T1000 (cell line): ENCODE measurements at places on chromosomes 2 and 18.
A peak's percentile ranks its signal among the peaks of the same experiment; 100 is the strongest.

- DNase-seq, result no peak
Observed at GRCh38 chr2:75632091-75632701, 14.4 kb upstream of the MRPL19 start.

- no peak for DNase-seq
Observed at GRCh38 chr2:219059725-219060682, 717 bp downstream of the IHH start.

GRCh38 chr18:77208964-77209363 is 40.7 kb upstream of the GALR1 start:
- no peak for DNase-seq

DNA sequence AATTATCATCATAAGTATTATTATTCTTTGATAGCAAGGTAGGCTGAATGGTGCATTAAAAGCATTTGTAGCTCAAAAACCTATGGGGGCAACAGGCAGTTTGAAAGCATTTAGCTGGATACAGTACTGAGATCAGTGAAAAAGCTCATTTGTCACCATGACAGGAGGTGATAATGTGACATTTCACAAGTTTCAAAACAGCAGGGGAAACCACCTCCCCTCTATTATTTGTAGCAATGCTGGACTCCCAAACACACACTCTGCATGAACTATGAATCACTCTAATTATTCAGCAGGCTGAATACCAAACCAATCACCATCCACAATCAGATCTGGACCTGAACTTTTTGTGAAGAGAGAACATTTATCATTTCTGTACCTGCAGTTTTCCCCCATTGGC is 63.4 kb downstream of the MYO5B start:
- DNase-seq, result no peak

- DNase-seq, result no peak
Observed at GRCh38 chr2:140269000-140269399, 1488.8 kb upstream of the NXPH2 start.

DNA sequence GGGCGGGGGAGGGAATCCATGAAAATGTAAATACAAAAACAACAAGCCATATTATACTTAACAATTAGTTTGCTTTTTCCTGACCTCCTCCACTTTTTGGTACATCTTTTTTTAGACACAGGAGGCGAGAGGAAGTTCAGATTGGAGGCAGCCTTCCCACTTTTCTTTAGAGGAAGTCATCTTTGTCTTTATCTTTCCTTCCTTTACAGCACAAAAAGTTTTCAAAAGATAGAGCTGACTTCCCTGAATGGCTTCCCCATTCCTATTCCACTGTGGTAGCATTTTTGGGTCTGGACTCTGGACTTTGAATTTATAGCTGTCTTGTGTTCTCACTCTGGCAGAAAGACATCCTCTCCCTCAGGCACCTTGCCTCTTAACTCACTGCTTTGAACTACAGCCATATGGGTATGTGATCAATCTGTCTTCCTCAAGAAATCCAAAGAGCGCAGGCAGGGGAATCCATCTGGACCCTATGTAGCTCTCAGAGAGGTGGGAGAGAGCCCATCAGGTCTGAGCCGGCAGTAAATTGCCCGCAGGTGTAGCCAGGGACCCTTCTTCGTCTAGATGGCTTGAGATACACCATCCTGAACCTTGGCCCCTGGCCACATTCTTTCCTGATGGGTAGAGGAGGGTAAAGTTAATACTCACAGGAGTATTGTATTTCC is 101.9 kb downstream of the AQP4 start:
- DNase-seq, result no peak

DNA sequence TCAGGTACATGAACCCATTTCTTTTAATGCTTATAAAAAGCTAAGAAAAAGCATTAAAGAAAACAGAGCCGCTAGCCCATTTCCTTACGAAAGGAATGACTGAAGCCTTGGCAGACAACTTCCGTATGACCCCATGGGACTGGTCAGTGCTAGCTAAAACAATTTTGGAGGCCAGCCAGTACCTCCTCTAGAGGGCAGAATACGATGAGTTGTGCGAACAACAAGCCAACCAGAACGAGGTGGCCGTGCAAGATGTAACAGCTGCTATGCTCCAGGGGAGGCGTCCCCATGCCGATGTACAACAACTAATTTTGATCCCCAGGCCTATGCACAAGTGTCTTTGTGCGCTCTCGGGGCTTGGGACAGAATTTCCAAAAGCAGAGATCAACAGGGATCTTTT is 16.7 kb downstream of the MAP3K2 start:
- no peak for DNase-seq

DNA sequence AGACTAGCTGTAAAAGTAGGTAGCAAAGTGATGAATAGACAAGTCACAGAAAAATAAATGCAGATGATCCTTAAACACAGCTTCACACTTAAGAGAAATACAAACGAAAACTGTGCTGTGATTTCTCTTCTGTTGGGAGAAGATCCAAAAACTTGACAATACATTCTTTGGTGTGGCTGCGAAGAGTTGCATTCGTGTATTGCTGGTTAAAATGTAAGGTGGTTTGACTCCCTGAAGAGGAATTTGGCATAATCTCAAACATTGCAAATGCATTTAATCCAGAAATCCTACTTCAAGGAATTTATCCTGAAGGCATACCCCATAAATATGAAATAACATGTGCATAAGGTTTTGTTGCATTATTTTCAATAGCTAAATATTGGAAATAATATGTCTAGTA is 7.1 kb downstream of the CCNYL1 start:
- DNase-seq, result no peak

DNA sequence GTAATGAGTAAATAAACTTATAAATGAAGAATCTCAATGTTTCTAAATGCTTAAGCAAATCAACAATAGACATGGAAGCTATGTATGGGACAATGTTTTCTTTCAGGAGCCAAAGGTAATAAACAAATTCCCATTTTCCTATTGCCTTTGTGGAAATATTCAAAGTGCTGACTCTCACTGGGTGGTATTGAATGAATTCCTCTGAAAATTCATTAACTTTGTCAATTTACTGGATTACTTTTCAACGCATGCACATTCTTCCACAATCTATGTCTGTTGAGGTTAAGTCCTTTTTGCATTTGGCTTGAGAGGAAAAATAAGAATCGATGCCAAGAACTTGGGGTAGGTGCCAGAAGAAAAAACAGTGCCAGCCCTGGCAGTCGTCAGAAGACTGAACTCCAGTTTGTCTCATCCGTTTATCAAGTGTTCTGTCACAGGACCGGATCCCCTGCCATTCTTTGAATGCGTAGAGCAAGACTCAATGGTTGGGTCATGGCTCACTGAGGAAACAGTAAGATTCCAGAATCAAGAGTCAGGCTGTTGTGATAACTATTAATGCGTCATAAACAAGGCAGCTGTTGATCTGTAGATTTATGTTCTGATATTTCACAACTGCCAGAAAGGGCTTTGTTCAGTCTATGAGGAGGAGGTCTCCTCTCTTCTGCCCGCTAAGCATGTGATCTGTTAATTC is 133.3 kb downstream of the GFPT1 start:
- peak; percentile 67 for DNase-seq

- DNase-seq, result peak; percentile 13
Observed at GRCh38 chr18:24763765-24764513, 303.5 kb downstream of the HRH4 start.

- no peak for DNase-seq
Observed at GRCh38 chr2:221388891-221389290, 183.2 kb downstream of the EPHA4 start.

- DNase-seq, result no peak
Observed at GRCh38 chr2:46068636-46069035, 228.6 kb upstream of the EPAS1 start.
